ENCODE measurements at places on chromosomes 12 and 14. TPM values are rescaled to one million over a fixed set of nuclear protein-coding genes. Genes with fewer than 3 reads are reported as not detected.

IL26 gene
- not detected for total RNA-seq

RTN1 gene
- under 0.01 TPM for total RNA-seq

ESYT1 gene
- total RNA-seq, result 205 TPM

GARIN6 gene
- total RNA-seq, result not detected

ZDHHC22 gene
- not detected for total RNA-seq
